ENCODE measurements at places on chromosomes 2 and 18.

DNA sequence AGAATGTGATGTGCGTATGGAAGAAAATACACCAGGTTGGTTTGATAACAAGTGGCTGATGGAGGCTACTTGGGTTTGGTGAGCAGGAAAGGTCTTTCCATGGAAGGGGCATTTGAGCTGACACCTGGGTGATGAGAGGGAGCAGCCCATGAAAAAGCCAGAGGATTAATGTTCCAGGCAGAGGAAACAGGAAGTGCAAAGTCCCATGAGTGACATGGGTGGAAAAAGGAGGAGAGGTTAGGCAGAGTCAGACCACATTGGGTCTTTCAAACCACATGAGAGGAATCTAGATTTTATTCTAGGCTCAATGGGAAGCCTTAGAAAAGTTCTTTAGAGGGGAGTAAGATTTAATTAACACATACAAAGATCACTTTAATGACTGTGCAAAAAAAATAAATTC lies 195.7 kb downstream of the LRATD1 start:
- no peak for DNase-seq

GRCh38 chr2:26170795-26171194 lies 2.1 kb upstream of the GAREM2 start:
- no peak for DNase-seq

DNA sequence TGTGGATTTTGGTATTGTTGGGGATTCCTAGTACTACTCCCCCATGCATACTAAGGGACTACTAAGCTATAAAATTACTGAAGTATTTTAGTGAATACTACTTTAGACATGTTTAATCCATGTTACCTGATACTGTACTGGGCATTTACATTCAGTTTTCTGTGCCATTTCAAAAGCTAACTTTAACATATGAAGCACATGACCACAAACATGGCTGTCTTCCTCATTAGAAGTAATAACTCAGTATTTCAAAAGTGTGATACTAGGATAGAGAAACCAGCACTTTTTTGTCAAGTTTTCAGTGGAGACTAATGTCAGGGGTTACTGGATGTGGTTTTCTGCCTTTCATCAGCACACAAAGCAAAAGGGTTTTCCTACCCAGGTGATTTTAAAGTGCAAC lies 27.9 kb downstream of the WDR33 start:
- DNase-seq: no peak

- DNase-seq: no peak
Measured at GRCh38 chr18:25171334-25171733, 180.6 kb downstream of the ZNF521 start.

GRCh38 chr18:78595924-78596573 lies 383.6 kb upstream of the SALL3 start:
- DNase-seq: no peak

GRCh38 chr18:59715966-59716369 lies 18.7 kb upstream of the CCBE1 start:
- no peak for DNase-seq

DNA sequence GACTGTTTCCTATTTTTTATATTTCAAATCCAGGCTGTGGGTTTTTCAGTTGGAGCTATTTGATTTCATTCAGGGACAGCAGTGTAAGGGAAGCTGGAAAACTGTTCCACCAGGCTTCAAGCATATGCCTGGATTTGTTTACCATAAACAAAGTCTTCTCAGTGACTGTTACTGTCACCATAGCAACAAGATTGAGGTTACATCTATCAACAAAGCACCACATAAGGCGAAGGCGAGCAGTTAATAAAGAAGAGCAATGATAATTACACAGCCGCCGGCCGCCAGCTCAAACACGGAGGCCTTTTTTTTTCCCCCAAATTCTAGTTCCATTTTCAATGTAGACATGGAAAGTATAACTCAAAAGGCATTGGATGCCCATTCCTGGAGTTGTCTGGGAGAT lies 553.7 kb upstream of the SYT4 start:
- DNase-seq: no peak

GRCh38 chr2:75088791-75089190 lies 110.5 kb downstream of the TACR1 start:
- no peak for DNase-seq

All from GOT3 (cell line).